Muscle of back (tissue), 13 donors: ENCODE measurements at places on chromosomes 5 and 9. TPM values are rescaled to one million over a fixed set of nuclear protein-coding genes. Genes with fewer than 3 reads are reported as not detected.

SLC4A9 gene
- polyA plus RNA-seq = not detected

ZNF454 gene
- polyA plus RNA-seq = 4.1 TPM

MAST4 gene
- 11.3 TPM for polyA plus RNA-seq

ZNG1A gene
- 59.7 TPM for polyA plus RNA-seq

SLCO4C1 gene
- 2.7 TPM for polyA plus RNA-seq

C8G gene
- 0.51 TPM for polyA plus RNA-seq

TEX10 gene
- polyA plus RNA-seq = 22.9 TPM

CEL gene
- polyA plus RNA-seq = 1.1 TPM

SPATA9 gene
- polyA plus RNA-seq = 1.6 TPM

LHX2 gene
- polyA plus RNA-seq = 1.8 TPM

CPLANE1 gene
- polyA plus RNA-seq = 24.2 TPM
